ENCODE measurements at places on chromosomes 3 and 15.

GRCh38 chr3:59885101-59885500 lies 835.3 kb upstream of the CFAP20DC start:
- no peak for DNase-seq

DNA sequence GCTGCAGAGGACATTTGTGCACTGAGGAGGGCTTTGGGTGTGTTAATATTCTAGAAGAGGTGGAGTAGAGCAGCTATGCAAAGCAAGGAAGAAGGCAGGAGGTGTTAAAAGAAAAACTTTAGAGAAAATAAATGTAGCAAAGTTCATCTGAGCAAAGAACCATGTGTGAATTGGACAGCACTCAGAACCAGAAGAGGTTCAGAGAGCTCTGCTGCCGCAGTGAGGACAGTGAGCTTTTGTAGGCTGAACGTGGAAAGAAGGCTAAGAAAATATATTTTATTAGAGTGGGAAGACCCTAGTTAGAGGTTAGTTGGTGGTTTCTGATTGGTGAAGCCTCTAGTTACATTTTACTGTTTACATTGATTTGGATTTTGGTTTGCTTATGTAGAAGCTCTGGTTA lies 50.7 kb downstream of the ST6GAL1 start:
- no peak for DNase-seq

GRCh38 chr3:159824333-159824732 lies 164.3 kb upstream of the IL12A start:
- DNase-seq, result peak; percentile 97

- no peak for DNase-seq
Measured at GRCh38 chr15:33101036-33101435, 93.5 kb downstream of the FMN1 start.

Measured in fibroblast of lung (primary cell).